ENCODE measurements at places on chromosomes 4 and X.

DNA sequence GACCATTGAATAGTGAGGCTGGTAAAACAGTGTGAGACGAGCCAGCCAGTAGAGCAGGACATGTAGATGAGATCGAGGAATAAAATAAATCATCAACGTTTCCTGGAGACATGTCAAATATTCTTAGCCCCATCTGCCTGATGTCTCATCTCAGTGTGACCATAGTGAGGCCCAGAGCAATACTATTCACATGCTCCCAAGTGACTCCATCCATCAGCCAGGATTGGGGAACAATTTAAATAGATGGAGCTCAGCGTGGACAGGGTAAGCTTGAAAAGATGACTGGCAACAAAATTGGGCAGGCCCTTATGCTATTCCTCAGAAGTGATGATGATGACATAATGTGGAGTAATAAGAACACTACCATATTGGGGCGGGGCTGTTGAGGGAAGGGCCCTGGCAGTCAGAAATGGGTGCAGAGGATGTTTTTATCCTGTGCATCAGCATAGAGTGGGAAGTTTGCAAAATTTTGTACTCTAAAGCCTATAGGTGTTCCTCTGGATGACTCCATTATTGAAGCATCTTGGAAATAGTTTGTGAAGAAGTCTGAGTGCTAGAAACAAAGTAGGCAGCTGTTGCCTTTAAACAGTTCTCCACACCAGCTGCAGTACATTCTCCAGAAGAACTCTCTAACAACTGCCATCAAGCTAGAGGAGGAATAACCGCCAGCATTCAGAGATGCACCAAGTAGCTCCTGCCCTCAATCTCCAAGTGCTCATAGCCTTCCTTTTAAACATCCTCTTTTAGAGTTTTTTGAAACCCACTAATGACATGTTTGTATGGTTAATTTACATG, 333.0 kb downstream of the DCHS2 start:
- DNase-seq, result no peak

DNA sequence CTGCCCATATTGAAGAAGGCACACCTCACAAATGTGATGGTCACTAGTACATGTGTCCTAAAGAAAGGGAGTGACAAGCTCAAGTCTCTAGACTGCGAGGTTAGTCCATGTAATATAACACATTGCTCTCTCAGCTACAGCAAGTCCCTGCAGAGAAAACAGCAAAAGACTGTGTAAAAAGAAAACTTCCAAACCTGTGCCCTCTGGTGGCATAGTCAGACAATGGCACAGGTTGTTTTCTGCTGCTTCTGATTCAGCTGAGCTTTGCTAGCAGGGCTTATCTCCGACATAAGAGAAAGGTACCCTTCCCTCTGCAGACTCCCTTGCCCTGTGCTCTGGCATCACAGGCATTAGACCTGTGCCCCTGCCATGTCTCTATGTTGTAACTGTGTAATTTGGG, 1.4 kb upstream of the SERPINA7 start:
- no peak for DNase-seq

DNA sequence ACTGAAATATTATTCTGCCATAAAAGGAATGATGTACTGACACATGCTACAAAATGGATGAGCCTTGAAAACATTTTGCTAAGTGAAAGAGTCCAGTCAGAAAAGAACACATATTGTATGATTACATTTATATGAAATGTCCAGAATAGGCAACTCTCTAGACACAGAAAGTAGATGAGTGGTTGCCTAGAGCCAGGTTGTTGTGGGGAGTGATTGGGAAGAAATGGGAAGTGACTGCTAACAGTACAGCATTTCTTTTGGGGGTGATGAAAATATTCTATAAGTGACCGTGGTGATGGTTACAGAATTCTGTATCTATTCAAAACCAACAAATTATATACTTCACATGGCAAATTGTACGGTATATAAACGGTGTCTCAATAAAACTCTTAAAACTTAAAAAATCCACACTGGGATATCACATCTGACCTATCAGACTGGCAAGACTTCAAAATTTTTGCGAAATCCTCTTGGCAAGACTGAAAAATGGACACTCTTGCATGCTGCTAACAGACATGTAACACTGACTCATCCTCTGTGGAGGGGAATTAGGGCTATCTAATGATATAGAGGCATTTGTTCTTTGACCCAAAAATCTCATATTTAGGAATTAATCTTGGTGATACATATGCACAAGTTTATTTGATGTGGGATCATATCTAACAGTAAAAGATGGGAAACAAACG, 71.8 kb downstream of the FAM13A start:
- no peak for DNase-seq

DNA sequence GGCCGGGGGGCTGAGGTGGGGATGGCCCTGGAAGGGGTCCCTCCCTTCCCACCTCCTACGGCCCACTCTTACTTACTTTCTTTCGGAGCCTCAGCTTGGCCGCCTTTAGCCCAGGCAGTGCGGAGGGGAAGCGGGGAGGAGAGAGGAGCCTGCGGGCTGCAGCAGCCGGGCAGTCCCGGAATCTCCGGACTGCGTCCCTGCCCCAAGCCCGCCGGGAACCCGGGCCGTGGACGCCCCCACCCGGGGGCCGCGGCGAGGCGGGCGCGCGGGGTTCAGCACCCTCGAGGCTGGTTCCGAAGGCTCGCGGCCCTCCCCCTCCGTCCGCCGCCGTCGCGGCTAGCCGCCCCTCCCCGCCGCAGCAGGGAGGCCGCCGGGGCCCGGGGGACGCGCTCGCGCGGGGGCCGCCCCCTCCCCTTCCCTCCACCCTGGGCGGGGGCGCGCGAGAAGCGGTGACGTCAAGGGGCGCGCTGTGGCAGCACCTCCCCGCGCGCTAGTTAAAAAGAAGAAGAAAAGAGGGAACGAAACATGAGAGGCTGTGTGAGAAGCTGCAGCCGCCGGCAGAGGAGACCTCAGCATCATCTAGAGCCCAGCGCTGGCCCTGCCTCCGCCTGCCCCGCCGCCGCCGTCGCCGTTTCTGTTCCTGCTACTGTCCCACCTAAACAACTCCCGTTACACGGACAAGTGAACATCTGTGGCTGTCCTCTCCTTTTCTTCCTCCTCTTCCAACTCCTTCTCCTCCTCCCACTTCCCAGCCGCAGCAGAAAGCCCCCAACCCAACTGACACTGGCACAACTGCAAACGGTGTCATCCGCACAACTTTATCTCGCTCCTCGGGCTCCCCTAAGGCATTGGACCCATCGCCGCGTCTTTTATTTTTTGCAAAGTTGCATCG, at the start of gene HHIP:
TSS of gene HHIP (plus strand) at position 526 of the 892 bp plus-strand sequence. CDS start 520 bp downstream, outside the sequence.
- DNase-seq, result peak; percentile 19

- no peak for DNase-seq
These were observed 307.5 kb upstream of the SLIT2 start for GRCh38 chr4:19944251-19944650.

- DNase-seq, result no peak
These were observed 38.5 kb upstream of the GPC3 start for GRCh38 chrX:134023851-134024281.

DNA sequence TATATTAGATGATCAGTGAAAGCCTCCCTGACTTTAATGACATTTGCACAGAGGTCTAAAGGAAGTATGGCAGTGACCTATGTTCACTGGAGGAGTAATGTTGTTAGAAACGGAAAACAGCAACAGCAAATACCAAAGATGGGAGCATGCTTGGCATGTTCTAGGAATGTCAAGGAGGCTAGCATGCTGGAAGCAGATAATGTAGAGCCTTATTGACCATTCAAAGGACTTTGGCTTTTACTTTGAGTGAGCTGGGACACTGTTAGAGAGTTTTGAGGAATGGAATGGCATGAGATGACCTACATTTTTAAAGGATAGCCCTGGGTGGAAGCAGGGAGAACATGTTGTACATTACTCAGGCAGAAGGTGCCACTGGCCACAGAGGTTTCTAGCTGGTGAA, 6.0 kb downstream of the RPA4 start:
- no peak for DNase-seq

- no peak for DNase-seq
These were observed 494.6 kb upstream of the ATOH1 start for GRCh38 chr4:93334003-93334402.

DNA sequence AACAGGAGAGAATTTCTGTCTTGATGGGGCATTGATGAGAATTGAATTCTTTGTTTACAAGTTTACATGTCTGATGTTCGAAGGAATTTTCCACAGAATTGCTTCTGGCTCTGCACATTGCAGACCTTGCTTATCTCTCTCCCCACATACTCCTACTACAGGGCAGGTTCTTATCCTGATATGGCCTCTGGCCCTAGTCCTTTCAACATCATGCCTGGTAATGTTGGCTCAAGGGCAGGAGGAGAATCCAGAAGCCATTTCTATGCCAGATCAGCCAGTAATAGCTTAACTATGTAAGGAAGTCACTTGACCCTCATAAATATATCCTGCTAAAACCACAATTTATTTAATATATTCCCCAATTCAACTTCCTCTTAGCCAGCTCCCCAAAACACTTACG, 24.3 kb upstream of the TSPAN5 start:
- DNase-seq, result no peak

All from stimulated activated CD4-positive, alpha-beta T cell treated with anti-CD3 and anti-CD28 coated beads, Interleukin-2, amount 100 ng/mL, for 24 hours (primary cell).